Caco-2 (cell line): ENCODE measurements at places on chromosomes 11 and 22. TPM values are rescaled to one million over a fixed set of nuclear protein-coding genes. Genes with fewer than 3 reads are reported as not detected.

APOA1 gene
- total RNA-seq, result 872 and 913 TPM in 2 replicates

EMID1 gene
- 8.9 and 10.0 TPM in 2 replicates for total RNA-seq

UBQLNL gene
- total RNA-seq, result not detected in 2 replicates

CALCA gene
- total RNA-seq, result not detected in 2 replicates

RBMXL2 gene
- total RNA-seq, result not detected in 2 replicates

DNAJC24 gene
- total RNA-seq, result 13.4 and 14.8 TPM in 2 replicates

MS4A12 gene
- not detected in 2 replicates for total RNA-seq

MS4A6E gene
- not detected in 2 replicates for total RNA-seq

LMO2 gene
- 0.29 TPM in 1 of 2 replicates, not detected in the other for total RNA-seq

C11orf86 gene
- total RNA-seq, result not detected in 2 replicates

HYOU1 gene
- total RNA-seq, result 306 and 366 TPM in 2 replicates

BACE1 gene
- 11.0 and 11.2 TPM in 2 replicates for total RNA-seq

PGR gene
- not detected in 2 replicates for total RNA-seq

CRYBB1 gene
- not detected in 2 replicates for total RNA-seq

GP1BB gene
- total RNA-seq, result 0.39 and 1.0 TPM in 2 replicates

BTG4 gene
- total RNA-seq, result 0.61 and 1.2 TPM in 2 replicates

KCNJ5 gene
- not detected in 2 replicates for total RNA-seq
